ENCODE measurements at places on chromosomes 13 and 19.

GRCh38 chr19:51777570-51778462, 16.8 kb downstream of the FPR2 start:
- DNase-seq = no peak

DNA sequence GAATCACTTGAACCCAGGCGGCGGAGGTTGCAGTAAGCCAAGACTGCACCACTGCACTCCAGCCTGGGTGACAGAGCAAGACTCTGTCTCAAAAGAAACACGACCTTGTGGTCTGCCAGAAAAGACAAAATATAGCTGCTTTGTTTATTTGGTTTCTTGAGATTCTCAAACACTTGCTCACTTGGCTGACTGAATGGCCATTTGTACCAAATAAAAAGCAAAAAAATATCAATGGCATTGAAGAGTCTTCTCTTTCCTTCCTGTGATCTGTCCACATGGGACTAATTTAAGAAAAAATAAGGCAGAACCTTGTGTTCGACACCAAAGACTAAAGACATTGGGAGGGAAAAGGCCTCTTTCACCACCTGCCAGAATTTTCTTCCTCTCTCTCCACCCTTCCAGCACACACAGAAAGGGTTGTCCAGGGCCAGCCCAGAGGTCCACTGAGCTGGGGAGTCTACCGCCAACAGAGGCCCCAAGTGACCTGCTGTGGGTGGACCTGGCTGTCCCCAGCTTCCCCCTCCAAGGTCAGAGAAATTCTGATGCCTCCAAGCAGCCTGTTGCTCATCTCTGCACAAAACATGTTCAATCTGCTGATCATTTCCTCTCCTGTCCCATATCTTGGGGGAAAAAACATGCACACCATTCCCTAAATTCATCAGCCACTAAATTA, 5.9 kb downstream of the BRME1 start:
- DNase-seq = no peak

DNA sequence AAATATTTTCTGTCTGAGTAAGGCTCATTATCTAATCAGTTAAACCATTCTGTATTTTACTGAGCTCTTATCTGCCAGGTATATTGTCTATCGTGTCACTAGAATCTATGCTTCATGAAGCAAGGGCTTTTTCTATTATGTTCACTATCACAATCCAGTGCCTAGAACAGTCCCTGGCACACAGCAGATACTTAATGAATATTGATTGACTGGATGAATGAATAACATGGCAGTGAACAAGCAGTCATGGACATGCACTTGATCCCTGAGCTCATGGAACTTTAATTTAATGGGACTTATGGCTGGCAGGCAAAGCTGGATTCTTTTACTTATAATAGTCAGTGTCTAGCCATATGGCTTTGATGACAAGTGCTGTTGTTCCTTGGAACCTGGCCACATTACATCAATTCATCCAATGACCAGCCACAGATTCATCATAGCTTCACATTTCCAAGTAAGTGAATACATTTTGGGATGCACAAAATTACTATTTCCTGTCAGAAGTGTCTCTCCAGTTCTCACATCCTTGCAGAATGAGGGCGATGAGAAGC, 214.8 kb downstream of the COG6 start:
- DNase-seq = no peak

- no peak for DNase-seq
These were observed 796 bp upstream of the LSM14A start for GRCh38 chr19:34171539-34171876.

DNA sequence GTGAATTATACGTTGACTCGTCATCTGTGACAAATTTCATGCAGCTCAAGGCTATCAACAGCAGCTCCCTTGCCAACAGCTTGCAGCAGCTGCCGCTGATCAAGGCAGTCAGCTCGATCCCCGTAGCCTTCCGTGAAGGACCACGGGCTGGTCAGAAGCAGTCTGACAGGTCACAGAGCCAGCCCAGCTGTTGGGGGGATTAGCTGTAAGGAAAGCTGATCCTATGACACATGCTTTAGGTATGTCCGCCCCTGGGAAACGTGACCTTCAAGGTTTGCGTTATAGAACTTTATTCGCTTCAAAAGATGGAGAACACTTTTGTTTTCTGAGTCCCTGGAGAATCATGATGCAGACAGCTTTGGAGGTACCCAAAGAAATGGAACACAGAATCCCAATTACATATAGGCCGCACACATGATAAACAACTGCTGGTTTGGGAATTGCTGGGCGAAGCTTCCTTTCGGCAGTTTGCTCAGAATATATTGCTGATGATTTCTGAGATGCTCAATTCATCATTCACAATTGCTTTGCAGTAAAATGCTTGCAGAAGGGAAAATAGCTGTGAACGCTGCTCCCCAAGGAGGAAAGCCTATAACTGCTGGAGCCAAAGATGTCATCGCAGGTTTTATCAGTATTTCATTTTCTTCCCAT, 62.6 kb upstream of the USP29 start:
- no peak for DNase-seq

GRCh38 chr13:108940121-108940520, 310.7 kb downstream of the MYO16 start:
- DNase-seq = no peak

- no peak for DNase-seq
These were observed 18.3 kb downstream of the CCDC97 start for GRCh38 chr19:41328157-41328841.

DNA sequence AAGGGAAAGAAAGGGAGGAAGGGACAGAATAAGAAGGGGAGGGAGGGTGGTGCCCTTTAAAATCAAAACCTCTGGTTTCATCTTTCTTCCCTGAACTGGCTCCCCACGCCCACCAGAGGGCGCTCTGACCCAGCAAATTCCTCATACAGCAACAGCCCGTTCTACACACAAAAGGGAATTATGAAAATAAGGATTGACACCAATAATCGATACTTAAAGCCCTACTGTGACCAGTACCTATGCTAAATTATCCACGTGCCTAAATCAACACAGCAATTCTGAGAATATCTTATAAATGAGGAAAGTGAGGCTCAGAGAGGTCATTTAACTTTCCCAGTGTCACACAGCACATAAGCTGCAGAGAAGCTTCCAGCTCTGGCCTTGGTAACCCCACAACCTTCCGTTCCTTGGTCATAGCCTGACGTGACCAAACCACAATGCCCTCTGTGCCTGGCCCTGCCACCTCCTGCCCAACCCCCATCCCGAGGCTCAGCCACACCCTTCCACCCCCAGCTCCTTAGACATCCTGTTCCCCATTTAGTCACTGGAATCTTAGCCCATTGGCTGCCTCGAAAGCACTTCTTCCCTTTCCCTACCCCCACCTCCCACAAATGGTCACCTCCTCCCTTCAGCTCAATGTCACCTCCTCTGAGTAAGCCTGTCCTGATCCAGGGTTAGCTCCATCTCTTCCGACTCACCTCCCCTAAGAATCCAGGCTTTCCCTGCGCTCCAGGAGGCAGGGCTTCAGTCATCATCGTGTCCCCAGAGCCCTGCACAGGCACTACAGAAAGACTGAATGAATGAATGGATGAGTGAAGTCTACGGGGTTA, 34.2 kb upstream of the PNMA8B start:
- DNase-seq = no peak

DNA sequence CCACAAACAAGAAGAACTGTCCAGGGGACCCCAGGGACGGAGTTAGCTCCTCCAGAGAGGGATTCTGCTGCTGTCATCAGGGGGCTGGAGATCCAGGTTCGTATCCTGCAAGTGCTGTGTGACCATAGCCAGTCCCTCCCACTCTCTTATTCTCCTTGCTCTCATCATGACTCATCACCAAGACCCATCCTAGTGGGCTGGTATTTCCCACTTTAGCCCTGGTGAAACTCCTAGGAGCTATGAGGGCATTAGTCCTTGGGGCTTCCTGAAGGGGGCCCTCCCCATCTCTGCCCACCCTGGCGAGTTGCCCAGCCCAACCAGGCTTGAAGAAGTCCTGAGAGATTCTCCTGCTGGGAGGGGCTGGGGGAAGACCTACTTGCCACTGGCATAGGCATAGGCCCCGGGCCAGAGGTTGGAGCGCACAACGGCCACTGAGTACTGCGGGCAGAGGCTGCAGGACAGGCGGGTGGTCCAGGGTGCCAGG, 7.5 kb upstream of the DMWD start:
- DNase-seq = peak; percentile 16

GRCh38 chr13:76730220-76730619, 156.0 kb downstream of the KCTD12 start:
- no peak for DNase-seq

DNA sequence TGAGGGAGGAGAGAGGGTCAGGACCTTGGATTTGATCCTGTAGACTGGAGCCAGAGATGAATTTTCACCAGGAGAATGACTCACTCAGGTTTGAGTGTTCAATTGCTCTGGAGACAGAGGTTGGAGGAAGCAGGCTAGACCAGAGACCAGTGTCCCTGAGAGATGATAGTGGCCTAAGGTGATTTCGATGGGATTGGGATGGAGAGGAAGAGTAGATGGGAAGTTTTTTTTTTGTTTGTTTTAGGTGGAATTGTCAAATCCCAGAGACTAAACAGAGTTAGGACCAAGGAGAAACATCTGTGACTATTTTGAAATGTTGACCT, 2.3 kb downstream of the CEBPG start:
- DNase-seq = no peak

DNA sequence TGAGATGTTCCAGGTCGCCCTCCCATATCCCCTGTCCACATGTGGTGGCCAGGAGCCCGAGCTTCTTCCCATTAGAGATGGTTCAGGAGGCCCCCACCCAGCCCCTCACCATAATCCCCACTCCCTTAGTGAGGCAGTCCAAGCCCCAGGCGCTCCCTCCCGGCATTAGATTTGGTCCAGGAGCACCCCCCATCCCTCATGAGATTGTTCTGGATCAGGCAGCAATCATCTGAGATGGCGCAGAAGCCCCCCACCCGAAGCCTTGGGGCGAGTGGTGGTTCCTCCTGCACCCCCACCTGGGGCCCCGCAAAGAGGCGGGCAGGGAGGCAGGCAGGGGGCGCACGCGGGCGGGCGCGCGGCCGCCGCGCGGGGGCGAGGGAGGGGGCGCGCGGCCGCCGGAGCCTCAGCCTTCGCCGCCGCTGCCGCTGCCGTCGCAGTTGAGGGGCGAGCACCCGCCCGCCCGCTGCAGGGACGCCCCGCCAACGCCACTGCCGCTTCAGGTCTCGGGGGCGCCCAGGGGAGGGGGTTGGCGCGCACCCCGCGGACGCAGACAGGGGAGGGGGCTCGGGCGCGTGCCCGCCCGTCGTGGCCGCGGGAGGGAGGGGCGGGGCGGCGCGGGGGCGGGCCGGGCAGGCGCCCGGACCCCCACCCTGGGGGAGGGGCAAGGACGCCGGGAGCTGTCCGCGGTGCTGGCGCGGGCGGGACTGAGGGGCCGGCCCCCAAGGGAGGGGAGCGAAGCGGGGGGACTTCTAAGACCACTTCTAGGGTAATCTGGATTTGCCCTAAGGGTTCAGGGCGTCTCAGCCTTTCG, 46.4 kb upstream of the SHKBP1 start:
- DNase-seq = no peak

GRCh38 chr19:29206453-29206852, 6.5 kb downstream of the UQCRFS1 start:
- DNase-seq = no peak

DNA sequence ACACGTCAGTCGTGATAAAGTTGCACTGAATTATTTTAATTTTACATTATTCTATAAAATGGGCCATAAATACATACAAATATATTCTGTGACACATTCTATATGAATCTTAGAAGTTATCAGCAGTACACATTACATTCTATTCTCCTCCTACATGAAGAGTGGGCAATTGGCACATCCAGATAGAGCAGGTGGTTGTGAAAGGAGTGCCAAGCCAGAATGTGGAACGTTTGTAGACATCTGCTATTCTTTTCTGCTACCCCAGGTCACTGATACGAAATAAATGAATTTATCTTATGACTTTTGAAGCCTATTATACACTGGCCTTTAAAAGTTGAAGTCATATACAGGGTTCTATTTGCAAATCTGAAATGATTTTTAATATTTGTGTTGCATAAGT, 373.2 kb downstream of the PCDH17 start:
- DNase-seq = no peak

GRCh38 chr13:51803422-51804294, at the start of gene DHRS12:
Gene DHRS12 (minus strand): TSS chr13:51804163. CDS start chr13:51799659, 4,504 bp downstream.
- peak; percentile 88 for DNase-seq

- no peak for DNase-seq
These were observed 139.0 kb downstream of the TM9SF2 start for GRCh38 chr13:99640260-99640659.

DNA sequence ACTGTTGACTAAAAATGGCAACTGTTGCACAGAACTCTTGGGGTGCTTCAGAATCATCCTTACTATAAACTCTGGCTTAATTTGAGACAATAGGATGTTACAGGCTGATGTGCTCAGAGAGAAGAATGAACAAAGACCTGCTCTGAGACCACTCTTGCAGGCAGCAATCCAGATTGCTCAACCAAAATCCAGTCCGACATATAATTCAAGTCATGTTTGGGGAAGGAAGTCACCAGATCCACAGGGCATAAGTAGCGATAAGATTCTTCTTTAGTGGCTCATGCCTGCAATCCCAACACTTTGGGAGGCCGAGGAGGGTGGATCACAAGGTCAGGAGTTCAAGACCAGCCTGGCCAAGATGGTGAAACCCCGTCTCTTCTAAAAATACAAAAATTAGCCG, 20.6 kb downstream of the MTMR6 start:
- no peak for DNase-seq

- DNase-seq = no peak
These were observed 463 bp downstream of the SUGP1 start for GRCh38 chr19:19319732-19320360.

GRCh38 chr19:53872762-53873161, 5.1 kb downstream of the MYADM start:
- DNase-seq = no peak

- no peak for DNase-seq
These were observed 37.1 kb downstream of the UTP14C start for GRCh38 chr13:52061587-52061986.

GRCh38 chr13:76759877-76760276, 126.3 kb downstream of the KCTD12 start:
- DNase-seq = no peak

DNA sequence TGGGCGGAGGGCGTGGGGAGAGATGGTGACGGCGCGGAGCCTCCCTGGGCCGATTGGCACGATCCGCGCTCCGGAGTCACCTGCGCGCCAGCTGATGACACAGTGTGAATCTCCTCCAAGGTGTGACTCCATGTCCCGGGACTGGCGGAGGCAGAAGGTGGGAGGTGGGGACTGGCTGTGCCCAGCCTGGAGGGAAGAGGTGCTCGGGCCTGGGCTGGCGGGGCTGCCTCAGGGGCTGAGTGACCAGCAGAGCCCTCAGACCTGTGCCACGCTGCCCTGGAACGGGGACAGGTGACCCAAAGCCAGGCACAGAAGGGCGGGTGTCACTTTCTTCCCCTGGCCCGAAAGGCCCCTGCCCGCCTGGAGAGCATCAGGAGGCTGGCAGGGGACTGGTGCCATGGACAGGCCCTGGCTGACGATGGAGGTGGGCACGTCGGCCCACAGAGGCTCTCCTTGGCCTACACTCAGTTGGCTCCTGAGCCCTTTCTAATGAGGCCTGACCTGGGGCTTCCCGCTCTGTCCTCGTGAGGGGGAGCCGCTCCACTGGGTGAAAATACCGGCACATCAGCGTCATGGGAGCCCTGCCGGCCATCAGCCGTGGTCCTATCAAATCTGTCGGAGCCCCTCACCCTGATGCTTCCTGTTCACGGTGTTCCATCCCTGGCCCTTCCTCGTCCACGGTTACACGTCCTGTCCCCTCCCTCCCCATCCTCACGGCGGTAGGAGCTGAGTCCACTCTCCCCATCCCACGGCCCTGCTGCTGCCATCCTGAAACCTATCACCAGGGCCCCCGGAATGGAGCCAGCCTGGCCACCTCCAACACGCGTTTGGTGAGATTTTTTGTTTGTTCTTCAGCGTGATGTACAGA, 75.6 kb downstream of the SPACA7 start:
- no peak for DNase-seq
